ENCODE measurements at places on chromosomes 6 and 20.

GRCh38 chr20:31237763-31238162 is 19.7 kb upstream of the DEFB115 start:
- DNase-seq = no peak

DNA sequence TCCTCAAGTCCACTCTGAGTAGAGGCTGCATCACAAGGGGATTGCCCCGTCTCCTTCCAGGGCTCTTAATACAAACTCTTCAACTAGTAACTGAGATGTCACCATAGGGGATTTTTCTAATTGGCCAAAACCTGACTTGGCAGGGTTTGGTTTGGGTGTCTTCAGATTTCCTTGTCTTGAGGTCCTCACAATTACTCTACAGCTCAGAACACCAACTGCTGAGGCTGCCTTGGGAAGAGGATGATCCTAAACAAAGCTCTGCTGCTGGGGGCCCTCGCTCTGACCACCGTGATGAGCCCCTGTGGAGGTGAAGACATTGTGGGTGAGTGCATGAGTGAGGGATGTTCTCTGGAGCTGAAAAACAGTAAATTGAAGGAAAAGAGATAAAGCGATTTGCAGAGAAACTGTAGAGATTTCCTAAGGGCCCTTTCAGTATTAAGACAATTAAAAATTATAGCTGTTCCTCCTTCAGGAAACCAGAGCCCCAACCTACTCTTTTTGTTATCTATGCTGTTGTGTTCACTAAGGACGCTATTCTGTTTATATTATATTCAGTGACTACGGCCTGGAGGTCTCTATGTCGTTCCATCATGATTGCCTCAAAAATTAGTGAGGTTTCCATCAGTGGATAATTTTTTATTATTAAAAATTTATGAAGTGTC is at the start of gene HLA-DQA1:
Gene HLA-DQA1 (plus strand): TSS at position 188 of the 662 bp plus-strand sequence. CDS start 53 bp downstream, at position 241.
- DNase-seq = no peak

DNA sequence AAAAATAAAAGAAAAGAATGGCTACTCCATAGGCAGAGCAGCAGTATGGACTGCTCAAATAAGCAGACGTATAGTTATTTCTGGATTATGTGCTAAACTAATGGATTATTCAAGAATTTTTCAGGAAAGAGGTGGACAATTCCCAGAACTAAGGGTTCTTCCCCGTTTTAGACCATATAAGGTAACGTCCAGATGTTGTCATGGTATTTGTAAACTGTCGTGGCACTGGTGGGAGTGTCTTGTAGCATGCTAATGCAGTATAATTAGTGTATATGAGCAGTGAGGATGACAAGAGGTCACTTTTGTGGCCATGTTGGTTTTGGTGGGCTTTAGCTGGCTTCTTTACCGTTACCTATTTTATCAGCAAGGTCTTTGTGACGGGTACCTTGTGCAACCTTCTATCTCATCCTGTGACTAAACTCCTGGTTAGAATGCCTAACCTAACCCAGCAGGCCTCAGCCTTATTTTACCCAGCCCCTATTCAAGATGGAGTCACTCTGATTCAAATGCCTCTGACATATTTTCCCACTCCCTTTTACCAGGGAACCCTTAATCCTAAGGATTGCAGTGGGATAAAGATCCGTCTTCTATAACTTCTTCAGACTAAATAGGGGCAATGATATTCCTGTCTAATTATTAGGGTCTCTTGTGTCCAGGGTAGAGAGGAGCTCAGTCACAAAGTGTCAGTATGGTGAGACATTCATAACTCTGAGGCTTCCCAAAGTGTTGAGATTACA is 11.1 kb upstream of the TRIM38 start:
- no peak for DNase-seq

DNA sequence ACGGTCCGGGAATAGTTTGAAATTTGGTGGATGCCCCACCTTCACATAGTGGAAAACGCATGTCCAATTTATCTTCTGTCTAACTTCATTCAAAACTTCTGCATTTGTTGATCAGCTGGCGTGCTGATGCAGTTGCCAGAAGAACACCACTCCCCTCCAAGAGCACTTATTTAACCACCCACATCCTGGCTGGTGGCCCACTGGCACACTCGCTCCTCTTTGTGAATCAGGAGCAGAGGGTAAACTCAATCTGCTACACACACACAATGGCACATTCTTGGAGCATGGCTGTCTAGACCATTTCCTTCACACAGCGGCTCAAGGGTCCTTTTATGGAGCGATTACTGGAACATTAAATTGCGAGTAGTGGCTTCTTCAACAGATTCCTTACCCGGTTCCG is 55.1 kb upstream of the CEP162 start:
- peak; percentile 59 for DNase-seq

All from right forelimb (tissue), 1 donor.